ENCODE measurements at places on chromosomes 5 and 9.

GRCh38 chr5:59487772-59488729, 405.5 kb downstream of the PDE4D start:
- DNase-seq = no peak

- DNase-seq = no peak
These were observed 78.6 kb downstream of the ANXA1 start for GRCh38 chr9:73230251-73230650.

DNA sequence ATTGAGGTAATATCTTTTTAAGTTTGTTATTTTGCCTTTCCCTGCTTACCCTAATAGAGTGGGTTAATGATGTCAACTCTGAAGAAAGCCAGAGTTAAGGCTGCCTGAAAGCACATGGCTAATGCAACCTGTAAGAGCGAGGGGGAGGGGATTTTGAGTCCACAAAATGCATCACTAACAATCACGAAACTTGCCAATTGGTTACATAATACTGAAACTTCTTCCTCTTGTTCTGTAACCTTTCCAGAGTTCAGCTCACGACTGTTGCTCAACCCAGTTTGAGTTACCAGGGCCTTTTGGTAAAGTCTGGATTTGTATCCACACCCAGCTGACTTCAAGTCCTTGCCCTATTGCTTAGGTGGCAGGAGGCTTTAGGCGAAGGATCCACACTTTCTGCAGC, 308.8 kb downstream of the EFNA5 start:
- DNase-seq = no peak

DNA sequence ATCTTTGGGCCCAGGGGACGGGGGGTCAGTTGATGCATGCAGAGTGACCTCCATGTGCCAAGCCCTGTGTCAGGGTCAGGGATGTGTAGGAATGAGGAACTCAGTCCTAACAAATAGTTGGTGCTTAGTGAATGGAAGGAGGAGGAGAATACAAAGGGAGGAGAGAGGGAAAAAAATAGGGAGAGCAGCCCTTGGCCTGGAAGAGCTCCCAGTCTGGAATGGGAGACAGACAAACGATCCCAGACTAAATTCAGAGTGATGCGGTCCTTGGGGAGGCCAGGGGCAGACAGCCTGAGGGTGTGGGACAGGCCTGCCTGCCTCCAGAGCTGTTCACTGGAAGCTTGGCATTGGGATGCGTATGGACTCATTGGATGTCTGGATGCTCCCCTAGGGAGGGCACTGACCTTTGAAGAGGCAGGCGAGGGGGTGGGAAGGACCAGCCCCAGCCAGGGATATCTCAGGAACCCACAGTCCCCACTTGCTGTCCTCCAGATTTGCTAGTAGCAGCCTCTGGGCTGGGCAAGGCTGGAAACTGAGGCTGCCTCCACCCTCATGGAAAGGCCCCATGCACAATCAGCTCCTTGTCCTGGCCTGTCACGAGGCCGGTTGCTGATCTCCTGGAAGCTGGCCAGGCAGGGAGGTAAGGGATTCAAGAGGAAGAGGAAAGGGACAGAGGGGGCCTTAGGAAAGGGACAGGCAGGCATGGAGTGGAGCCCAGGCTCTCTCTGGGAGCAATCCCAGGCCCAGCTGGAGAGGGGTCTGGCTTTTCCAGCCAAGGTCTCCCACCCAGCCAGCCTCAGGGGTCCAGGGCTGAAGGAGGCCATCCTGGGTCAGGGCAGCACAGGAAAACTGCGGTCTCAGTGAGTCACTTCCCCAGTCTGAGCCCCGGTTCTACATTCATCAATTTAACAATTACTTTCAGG, 69.0 kb upstream of the GGTA1 start:
- DNase-seq = no peak

DNA sequence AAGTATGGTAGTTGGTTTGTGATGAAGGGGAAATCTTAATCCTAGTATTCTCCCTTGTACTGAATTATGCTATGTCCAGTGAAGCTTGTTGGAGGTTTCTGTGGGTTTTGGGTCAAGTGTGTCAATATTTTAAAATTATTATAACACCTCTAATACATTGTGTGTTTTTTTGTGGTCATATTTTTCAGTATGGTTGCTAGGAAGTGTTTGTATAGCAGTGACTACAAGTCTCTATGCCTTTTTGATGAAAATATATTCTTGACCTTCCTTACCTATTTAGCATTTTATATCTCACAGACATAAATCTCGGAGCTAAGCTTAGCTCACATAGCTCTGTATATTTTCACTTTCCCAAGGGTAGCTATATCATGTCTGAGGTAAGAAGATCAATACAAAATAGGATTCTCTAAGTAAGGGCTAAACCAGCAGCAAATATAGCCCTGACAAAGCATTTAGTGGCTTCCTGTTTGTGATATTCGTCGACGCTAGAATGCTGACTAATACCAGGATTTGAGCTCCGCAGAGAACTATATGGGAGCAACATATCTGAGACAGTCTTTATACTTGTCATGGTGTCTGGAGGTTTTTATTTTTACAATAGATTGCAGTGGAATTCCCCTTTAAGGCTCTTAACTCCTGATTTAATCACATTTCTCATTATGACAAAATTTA, 82.3 kb downstream of the MACIR start:
- no peak for DNase-seq

- no peak for DNase-seq
These were observed 86.3 kb upstream of the IER5L start for GRCh38 chr9:129264388-129264787.

- no peak for DNase-seq
These were observed 7.3 kb downstream of the FOXI1 start for GRCh38 chr5:170112876-170113521.

DNA sequence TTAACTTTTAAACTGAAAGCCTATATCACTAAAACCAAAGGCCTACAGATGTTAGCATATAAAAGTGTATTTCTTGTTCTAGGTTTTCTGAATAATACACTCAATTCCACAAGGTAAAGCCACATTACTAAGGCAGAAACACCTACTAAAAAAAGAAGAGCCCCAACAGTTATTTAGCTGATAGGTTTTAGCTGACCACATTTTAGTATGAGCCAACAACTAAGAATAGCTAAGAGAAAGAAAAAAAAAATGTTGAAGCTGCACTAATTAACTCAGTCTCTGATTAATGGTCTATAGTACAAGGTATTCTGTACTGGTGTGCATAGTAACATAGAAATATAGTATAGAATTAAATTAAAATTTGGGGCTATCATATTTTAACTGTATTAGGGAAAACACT, 23.5 kb downstream of the ZFR start:
- DNase-seq = no peak

DNA sequence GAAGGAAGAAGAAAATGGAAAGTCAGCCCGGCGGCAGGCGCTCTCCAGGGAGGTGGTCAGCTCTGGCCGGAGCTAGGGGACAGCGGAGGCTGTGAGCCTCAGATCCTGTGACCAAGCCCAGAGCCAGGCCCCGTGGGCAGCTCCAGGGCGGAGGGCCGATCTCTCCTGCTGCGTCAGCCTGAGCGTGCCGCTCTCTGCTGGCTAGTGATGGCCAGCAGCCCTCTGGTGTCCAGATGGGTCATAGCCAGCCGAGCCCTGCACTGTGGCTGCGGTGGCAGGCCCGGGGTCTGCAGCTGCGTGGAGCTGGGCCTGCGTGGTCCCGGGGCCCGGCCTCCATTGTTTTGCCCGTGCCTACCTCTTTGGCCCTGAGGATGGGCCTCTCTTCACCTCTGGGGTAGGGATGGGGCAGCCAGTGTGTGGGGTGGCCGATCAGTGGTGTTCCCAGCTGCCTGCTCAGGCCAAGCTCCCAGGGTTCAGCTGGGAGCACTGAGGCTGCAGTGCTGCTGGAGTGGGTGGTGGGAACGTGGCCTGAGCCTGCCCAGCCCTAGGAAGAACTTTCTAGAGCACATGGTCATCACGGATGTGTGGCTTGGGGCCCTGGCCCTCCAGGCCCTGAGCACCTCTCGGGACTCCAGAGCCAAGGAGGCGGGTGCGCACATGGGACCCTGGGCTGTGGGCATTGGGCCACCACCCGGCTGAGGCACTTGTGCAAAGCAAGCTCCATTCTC, 17.1 kb upstream of the NRARP start:
- no peak for DNase-seq

- no peak for DNase-seq
These were observed 6.5 kb downstream of the TNFSF8 start for GRCh38 chr9:114923918-114924317.

GRCh38 chr9:133690081-133690561, 48.0 kb downstream of the SARDH start:
- no peak for DNase-seq

- DNase-seq = no peak
These were observed 60.0 kb downstream of the HSD17B4 start for GRCh38 chr5:119512277-119512676.

DNA sequence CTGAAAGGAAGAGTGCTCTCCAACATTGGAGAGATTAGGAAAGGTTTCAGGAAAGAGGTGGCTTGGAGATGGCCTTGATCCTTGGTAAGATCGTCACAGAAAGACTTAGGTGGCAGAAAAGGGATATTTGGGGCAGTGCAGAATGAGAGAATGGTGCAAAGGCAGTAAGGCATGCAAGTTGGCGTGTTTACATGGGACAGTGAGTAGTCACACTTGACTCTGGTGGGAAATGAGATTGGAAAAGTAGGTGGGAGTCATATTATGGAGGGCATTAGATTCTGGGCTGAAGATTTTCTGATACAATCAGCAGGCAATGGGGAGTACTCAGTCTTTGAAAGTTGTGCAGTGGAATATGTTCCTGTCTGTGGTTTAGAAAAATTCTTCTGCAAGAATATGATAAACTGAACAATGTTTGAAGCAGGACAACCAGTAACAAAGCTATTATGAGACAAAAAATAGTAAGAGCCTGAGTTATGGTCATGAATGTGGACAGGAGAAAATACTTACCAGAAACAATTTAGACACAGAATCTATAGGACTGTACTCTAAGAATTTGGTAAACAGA, 76.2 kb upstream of the ANKRD55 start:
- DNase-seq = no peak

GRCh38 chr9:35882996-35883395, 12.8 kb upstream of the OR13J1 start:
- no peak for DNase-seq

GRCh38 chr5:14782591-14782990, 89.0 kb downstream of the ANKH start:
- no peak for DNase-seq

DNA sequence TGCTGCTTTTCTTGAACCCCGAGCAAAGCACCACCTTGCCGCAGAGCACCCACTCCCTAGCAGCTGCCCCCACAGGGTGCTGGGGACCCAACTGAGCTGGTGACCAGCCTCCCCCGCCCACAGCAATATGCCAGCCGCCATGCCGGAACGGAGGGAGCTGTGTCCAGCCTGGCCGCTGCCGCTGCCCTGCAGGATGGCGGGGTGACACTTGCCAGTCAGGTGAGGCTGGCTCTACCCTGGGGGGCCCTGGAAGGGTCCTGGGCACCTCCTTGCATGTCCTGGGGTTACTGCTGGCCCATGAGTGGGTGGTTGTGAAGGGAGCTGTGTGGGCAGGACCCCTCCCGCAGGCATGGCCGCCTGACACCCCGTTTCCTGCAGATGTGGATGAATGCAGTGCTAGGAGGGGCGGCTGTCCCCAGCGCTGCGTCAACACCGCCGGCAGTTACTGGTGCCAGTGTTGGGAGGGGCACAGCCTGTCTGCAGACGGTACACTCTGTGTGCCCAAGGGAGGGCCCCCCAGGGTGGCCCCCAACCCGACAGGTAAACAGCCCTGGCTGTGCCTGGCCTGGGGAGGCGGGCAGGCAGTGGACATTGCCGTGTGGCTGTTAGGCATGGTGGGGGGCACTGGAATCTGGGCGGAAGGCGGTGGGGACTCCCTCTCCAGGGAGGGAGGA, 7.2 kb downstream of the EGFL7 start:
- no peak for DNase-seq

DNA sequence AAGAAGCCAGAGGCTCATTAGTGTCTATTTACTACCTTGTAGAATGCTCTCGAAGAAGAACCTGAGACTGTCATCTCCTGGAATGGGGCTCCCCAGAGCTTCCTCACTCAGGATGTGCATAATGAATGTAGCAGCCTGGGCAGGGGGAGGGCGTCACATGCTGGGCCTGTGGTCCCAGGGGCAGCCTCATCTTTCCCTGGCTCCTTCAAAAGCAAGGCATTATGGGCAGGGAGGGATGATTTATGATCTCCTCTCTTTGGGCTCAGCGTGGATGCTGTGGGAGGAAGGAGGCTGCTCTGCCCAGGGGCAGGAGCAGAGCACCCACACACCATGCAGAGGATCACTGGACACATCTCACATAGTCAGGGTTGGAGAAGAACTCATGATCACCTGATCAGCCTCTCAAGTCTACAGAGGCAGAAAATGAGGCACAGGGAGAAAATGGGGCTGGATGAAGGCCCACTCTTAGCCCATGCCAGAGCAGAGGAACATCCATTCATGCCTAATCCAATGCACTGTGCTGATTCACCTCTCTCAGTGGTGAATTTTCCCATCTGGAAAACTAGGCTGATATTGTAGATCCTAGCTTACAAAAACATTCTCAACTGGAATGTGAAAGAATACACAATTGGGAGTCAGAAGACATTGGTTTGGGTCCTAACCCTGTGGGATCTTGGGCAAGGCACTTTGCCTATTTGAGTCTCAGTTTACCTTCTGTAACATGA, 173.7 kb downstream of the CARTPT start:
- DNase-seq = no peak

- no peak for DNase-seq
These were observed 12.1 kb downstream of the PCDH1 start for GRCh38 chr5:141866096-141866495.

DNA sequence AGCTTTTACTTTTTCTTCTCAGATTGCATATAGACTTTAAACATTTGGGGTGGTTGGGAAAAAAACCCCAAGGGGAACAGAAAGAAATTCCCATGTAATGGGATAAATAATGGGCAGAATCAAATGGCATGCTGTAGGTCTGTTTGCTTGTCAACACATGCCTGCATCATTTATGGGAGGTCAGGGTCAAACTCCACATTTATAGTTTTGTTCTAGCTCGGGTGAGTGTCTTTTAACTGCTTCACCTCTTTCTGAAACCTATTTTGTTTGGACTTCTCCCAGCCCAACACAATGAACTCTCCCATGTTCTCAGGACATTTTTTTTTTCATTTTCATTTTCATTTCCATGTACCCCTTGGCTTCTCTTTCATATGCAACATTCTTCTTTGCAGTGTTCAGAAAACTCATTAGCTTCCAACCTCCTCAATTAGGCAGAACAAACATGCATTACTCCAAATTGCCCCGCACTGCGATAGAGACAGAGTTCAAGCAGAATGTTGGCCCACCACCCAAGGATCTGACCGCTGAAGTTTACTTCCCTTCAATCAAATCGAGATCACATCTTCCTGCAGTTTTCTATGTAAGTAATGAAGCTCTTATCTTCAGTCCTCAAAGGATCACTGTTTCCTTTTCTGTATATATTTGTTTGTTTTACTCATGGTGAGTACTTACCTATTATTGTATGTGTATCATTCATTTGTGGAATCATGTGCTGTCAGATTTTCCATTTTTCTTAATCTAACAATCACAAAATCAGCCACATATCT, 354.6 kb downstream of the ZSWIM6 start:
- no peak for DNase-seq
